ENCODE measurements at places on chromosomes 11 and 22.

DNA sequence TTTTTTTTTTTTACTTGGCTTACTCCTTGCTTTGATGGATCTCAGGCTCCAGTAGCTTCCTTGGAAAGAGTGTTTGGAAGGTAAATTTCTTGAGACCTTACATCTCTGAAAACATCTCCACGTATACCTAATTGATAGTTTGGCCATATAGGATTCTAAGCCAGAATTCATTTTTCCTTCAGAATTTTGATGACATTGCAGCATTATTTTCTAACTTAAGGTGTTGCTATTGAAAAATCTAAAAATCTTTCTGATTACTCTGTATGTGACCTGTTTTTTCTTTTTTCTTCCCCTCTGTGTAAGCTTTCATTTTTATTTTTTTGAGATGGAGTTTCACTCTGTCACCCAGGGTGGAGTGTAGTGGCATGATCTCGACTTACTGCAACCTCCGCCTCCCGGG is 23.1 kb upstream of the SPTBN2 start:
- DNase-seq, result no peak

- no peak for DNase-seq
Measured at GRCh38 chr11:102666331-102666957, 39.1 kb downstream of the MMP27 start.

DNA sequence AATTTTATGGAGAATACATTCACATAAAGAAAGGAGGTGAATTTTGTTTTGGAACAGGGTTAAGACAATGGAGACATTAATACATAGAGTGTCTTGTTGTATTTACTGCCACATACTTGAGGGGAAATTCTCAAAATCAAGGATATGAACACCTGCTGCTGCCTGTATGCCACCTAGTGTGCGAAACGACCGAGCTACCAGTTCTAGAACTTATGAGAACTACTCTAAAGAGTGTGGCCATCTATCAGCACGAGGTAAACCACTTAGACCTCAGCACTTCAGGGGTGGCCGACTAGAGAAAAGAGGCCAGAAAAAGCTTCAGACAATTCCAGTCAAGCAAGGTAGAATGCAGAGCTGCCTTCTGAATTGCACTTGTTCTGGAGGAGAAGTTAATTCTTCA is 1.5 kb upstream of the AGBL2 start:
- DNase-seq, result no peak

DNA sequence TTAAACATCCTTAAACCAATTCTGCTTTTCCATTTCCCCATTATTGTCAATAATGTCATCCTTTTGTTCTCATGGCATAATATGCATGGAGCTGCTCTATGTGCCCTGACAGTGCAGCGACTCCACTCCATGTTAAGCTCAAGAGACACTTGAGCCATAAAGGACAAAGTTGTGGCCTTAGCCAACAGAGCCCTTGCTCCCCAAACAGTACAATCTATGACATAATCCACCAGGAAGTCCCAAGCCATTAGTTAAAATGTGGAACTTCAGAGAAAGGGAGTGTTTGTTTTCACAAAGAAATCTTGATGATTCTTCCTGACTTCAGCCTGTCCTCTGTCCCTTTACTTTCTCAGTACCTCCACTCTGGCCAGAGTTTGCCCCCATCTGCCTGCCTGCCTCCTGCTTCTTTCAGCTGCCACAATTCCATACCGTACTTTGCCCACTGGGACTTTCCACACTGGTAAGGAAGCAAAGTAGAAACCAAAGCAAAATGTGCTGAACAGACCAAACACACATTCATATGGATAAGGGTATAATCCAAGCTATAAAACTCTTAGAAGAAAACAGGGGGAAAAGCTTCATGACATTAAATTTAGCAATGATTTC is 46.3 kb upstream of the ZC3H12C start:
- no peak for DNase-seq

DNA sequence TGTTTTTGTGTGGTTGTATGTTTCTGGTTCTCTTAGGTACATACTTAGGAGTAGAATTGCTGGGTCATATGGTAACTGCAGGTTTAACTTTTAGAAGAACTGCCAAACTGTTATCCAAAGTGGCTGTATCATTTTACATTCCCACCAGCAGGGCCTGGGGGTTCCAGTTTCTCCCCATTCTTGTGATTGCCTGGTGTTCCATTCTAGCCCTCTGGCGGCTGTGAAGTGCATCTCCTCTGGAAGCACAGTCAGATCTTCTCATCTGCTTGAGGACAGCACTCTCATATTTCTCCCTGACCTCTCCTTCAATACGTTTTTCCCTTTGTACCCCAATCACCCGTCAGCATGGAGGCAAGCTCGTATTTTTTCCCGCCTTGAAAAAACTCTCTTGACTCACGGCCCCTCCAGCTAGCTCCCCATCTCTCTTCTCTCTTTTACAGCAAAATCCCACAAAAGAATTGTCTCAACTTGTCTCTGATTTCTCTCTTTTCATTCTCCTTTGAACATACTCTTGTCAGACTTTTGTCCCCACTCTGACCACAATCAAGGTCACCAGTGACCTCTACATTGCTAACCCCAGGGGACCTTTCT is 56.8 kb upstream of the THY1 start:
- no peak for DNase-seq

DNA sequence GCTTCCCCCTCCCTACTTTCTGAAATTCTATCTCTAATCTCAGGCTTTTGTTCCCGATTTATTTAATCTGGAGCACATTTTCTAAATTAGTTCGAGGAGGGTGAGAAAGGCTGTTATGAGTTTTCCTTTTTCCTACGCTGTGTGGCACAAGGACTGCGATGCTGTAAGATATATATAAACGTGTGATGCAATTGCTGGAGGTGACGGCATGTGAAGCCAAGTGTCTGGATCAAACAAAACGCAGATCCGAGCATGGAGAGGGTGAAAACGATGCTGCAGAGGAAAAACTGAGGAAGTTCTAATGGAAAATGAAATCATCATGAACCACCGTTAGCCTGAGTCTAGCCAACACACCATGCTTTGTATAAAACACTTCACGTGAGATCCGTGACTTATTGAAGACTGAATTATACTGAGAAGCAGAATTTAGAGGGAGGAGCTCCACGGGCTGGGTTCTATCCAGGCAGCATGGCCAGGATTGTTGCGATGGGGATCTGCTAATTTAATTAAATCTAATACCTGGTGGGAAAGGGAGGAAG is 4.4 kb downstream of the PKNOX2 start:
- no peak for DNase-seq

DNA sequence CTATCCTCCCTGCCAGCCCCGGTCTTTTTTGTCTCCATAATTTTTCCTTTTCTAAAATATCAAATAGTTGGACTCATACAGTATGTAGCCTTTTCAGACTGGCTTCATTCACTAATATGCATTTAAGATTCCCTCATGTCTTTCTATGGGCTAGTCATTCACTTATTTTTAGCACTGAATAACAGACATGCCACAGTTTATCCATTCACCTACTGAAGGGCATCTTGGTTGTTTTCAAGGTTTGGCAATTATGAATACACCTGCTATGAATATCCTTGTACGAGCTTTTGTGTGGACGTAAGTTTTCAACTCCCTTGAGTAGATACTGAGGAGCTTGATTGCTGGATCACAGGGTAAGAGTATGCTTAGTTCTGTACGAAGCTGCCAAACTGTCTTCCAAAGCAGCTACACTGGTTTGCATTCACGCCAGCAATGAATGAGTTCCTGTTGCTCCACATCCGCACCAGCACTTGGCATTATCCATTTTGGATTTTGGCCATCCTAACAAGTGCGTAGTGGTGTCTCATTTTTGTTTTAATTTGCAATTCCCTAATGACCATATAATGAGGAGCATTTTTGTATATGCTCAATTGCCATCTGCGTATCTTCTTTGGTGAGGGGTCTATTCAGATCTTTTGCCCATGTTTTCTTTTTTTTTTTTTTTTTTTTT is 21.1 kb downstream of the ALG12 start:
- DNase-seq, result no peak

GRCh38 chr22:31764785-31765184 is 11.0 kb downstream of the DEPDC5 start:
- DNase-seq, result no peak

DNA sequence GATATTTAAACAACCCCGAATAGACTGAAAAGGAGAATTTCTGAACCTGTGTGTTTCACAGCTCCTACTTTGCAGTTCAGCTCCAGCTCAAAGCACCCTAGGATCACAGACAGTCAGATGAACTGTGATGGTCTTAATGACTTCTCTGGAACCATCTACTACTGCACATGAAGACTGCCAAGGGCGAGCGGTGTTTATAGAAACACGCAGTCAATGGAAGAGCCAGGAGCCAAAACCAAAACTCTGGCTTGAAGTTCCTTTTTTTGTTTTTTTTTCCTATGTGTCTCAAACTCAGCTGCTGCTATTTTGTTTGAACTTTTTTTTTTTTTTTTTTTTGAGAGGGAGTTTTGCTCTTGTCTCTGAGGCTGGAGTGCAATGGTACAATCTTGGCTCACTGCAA is 382.6 kb upstream of the SYN3 start:
- no peak for DNase-seq

- DNase-seq, result no peak
Measured at GRCh38 chr11:64430645-64431044, 71.7 kb downstream of the RPS6KA4 start.

- DNase-seq, result no peak
Measured at GRCh38 chr11:125215976-125216375, 51.4 kb downstream of the PKNOX2 start.

DNA sequence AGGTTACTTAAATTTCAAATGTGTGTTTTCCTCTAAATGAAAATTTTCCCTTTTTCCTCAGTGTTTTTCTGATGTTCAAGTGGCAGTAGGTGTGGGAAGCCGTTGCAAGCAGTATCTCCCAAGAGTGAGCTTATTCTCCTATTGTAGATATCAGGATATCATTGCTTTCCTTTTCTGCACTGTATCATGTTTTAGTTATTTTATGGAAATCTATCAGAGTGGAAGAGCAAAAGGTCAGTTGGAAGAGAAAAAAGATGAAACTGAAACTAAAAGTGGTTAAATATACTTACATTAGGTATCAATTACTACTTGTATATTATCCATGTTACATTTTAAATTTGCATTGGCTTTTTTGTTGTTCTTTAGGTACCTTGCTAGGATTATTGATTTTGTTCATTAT is 57.0 kb downstream of the PDE3B start:
- DNase-seq, result no peak

GRCh38 chr11:119742263-119742861 is 13.4 kb upstream of the NECTIN1 start:
- DNase-seq, result no peak

DNA sequence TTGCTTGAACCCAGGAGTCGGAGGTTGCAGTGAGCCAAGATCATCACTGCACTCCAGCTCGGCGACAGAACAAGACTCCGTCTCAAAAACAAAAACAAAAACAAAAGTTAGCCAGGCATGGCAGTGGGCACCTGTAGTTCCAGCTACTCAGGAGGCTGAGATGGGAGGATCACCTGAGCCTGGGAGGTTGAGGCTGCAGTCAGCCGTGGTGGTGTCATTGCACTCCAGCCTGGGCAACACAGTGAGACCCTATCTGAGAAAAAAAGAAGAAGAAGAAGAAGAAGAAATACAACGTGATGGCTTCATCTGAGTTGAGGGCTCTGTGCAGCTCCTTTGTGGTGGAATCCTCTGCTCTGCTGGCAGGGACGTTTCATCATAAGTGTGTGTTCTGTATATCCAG is 10.0 kb upstream of the TNNT3 start:
- DNase-seq, result no peak

DNA sequence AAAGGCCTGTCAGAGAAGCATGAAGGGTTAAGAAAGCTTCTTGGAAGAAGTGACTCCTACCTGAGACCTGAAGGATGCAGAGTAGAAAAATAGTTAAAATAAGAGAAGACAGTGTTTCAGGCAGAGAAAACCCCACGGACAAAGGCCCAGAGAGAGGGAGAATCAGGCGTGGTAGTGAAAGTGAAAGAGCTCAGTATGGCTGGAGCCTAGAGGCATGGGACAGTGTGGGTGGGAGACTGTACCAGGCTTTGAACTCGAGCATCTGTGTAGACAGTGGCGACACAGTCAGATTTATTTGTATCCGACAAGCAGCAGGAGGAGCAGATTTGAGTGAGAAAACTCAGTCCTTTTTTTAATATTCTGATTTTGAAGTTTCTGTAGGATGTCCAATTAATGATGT is 360.0 kb downstream of the OPCML start:
- DNase-seq, result no peak

- no peak for DNase-seq
Measured at GRCh38 chr11:109864834-109865547, 228.2 kb upstream of the ZC3H12C start.

DNA sequence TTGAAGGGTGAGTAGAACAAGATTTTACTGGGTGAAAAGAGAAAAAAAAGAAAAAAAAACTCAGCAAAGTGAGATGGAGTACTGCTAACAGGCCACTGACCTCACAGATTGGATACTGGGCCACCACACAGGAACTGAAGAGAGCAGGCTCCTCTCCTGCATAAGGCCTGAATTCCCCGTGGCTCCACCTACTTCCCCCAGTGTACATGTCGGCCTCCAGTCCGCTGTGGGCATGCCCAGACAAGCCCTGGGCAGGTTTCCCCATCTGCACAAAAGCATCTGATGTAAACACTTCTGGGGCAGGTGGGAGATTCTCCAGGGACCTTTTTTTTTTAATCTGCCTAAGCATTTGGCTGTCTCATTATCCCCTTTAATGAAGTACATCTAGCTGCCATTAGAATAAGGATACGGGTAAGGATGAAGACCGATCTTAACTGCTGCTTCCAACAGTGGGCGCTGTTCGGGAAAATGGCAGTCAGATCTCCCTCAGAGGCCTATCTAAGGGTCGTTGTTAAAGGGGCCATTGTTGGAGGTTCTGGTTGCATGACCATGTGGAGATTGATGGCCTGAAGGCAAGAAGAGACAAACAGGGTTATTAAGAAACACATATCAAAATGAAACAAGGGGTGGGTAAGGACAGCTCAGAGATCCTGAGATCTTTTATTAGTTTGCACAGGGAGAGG is 48.5 kb downstream of the MS4A13 start:
- DNase-seq, result no peak

GRCh38 chr11:67369275-67369674 is 4.1 kb downstream of the CLCF1 start:
- no peak for DNase-seq

DNA sequence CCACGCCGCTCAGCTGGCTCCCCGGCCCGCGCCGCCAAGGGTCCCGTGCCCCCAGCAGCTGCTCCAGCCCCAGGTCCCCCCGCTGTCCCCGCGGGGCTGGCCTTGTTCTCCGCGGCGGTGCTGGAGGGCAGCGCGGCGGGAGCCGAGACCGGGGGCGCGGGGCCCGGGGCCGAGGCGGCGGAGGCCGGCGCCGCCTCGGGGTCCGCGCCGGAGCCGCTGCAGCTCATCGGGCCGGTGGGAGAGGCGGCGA is 128 bp downstream of the TAF10 start:
- DNase-seq, result no peak

DNA sequence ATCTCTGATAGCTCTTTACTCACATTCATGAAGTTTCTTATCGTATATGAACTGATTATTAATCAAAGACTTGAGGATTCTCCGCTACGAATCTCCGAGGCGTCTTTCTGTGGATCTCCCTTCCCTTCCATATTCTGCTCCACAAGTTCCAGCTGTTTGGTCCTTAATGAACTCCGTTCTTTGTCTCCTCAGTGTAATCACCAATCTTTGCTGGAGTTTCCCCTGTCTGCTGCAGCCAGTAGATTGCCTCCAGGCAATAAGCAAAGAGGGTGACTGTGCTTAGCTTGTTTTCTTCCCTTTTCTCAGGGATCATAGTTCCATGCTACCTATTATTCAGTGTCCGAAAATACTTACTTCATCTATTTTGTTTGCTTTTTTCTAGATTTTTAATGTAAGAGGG is 169.6 kb upstream of the FOLH1 start:
- DNase-seq, result no peak

Data from stimulated activated CD4-positive, alpha-beta T cell treated with anti-CD3 and anti-CD28 coated beads, TNF-alpha, amount 100 ng/mL, for 1 hour (primary cell).